GF-D8 (cell line): ENCODE measurements at places on chromosomes 11 and 22.

- DNase-seq: no peak
These were observed 17.5 kb downstream of the FGF3 start for GRCh38 chr11:69801513-69802335.

DNA sequence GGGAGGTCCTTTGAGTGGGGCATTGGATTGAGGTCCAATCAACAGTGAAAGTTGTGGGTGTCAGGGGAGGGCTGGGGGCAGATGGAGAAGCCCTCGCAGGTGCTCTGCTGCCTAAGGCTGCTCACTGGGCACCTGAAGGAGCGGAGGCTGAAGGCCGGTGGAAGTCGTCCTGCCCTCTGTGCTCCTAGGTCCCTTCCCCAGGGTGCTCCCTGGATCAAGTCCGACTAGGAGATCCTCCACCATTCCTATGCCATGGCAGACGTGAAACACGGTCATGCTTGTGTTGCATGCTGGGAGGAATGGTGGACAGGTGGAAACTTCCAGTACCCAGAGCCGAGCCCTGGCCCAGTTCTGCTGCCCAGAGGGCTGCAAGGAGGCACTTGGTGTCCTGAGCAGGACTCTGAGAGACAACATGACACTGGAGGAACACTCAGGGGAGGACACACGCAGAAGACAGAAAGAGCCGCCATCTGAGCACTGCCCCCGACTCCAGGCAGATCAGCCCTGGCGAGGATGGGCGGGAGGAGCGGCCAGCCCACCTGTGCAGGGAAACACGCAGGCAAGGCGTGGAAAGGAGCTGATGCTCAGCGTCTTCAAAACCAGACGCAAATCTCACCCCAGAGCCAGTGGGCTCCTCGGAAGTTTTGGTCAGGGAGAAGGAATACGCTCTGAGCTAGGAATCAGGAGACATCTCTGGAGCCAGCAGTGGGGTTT lies 786.8 kb downstream of the BRD1 start:
- DNase-seq: no peak

DNA sequence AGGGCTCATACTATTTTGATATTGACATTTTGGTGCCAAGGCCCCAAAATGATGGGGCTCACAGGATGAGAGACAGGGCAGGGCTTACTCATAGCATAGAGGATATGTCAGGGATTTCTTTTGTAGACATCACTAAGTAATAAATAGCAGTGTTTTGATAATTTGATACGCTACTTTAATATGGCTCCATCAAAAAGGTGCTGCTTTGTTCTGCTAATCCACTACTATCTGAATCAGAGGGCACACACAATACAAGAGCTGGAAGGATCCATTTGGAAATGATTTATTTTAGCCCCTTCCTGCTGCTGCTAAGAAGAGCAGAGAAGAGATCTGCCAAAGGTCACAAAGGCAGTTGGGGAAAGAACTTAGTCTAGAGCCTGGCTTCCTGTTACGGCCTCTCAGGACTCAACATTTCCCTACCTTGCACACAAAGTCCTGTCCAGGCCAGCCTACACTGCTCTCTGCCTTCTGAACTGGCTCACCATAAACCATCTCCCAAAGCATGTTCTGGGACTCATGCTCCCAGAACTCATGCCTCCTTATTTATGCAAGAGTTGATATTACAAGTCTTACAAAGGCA lies 261.3 kb upstream of the ARHGAP20 start:
- DNase-seq: no peak

- DNase-seq: no peak
These were observed 6.5 kb downstream of the OR52M1 start for GRCh38 chr11:4551346-4551979.

DNA sequence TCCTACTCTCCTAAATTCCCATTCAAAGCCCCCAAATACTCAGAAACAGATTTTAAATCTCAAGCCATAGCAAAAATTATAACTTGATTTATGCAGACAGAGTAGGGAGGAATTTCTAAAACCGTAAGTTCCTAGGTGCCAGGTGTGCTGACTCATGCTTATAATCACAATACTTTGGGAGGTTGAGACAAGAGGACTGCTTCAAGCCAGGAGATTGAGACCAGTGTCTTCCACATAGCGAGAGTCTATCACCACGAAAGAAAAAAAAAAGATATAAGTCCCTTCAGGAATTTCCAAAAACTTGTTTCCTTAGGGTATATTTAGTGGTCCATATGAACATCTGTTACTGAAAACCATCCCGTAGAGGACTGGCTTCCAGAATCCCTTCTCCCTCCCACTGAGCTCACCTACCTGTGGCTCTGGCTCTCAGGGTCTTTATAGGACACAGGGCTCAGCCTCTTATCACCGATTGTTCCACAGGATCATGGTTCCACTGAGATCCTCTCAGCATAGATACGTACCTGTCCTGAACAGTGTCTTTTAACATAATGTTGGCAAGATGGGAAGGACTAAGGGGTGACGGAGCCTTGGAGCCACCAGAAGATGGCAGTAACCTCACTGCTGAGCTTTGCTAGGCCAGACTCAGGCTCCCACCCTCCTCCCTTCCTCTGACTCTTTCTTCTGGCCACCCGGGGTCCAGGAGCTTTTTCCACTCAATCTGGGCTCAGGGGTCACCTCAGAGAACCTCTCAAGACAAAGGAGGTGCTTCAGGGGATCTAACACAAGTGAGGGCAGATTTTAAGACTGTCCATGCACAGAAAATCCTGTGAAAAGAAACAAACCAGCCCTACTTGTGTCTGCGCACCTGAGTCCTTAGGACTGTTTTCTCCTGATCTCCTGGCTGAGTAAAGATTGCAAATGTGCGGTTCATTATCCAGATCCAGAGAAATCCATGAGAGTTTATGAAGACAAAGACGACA lies 117.5 kb upstream of the TOP3B start:
- DNase-seq: no peak

DNA sequence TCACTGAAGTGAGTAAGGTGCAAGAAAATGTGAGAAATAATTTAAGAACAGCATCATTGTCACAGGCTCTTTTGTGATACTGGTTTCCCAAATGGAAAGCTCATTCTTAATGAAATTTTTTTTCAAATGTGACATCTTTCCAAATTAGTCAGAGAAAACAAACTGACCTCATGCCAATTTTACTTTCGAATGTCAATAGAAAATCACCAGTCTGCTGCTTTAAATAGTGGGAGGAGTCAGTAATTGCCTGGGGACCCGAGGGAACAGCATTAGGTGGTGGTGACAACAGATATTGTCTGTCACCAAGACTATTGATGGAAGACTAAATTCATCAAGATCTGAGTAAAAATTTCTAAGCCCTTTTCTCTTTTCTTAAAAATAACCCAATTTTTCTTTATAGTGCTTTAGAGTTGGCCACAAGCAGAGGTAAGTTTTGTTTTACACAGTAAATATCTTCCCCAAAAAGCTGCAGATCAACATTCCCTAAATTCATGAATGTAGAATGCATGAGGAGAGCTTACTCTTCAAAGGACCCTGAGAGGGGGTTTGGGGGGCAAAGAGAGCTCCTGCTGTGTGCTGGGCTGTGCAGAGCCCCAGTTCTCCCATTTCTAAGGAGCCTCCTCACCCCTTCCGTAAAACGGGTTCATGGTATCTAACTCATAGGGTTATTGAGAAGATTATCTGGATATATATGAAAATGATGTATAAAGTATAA lies 95.1 kb downstream of the PIWIL4 start:
- no peak for DNase-seq

DNA sequence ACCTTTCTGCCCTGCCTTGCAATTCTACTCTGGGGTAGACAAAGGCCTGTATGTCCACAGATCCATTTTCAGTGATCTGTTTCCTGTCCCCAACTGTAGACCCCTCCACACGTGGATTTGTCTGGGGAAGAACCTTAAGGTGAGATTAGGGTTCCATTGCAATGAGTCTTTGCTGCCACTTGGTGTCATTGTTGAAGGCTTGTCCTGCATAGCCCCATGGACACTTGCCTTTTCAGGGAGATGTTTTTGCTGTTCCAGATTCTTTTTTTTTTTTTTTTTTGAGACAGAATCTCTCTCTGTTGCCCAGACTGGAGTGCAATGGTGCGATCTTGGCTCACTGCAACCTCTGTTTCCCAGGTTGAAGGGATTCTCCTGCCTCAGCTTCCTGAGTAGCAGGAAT lies 21.8 kb downstream of the SERPING1 start:
- DNase-seq: no peak

- no peak for DNase-seq
These were observed 14.0 kb downstream of the TRIM44 start for GRCh38 chr11:35676611-35676965.

DNA sequence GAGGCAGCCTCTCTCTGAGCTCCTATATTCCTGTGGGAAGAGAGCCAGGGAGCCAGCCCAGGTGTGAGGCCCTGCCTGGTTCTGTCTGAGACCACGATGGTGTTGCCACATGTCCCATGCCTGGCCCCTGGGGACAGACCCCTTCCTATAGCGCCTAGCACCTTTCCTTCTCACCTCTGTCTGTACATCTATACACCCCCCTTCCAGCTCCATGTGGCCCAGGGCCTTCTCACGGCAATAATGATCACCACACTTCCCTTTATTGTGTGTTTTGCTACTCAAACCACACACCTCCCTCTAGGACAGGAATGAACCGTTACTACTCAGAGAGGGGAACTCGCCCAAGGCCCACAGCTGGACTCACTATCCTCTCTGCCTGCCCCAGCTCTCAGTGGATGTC lies 12.8 kb downstream of the CD82 start:
- peak; percentile 16 for DNase-seq

GRCh38 chr11:94664346-94664745 lies 97.2 kb downstream of the PIWIL4 start:
- no peak for DNase-seq

DNA sequence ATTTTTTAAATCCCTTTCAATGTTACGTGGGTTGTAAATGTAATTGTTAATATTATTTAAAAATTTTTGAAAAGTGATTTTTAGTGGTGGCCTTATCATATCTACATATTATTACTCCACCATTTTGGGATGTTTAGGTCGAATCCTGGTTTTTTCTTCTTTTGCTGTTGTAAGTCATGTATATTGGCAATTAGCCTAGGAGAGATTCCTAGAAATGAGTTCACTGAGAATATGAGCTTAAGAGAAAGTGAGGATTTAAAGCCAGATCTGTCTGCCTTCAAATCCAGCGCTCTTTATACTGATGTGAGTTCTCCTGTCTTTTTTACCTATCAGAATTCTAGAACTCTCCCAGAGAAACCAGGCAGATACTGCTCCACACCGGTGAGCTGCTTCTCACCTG lies 56.1 kb downstream of the PTPRJ start:
- no peak for DNase-seq

DNA sequence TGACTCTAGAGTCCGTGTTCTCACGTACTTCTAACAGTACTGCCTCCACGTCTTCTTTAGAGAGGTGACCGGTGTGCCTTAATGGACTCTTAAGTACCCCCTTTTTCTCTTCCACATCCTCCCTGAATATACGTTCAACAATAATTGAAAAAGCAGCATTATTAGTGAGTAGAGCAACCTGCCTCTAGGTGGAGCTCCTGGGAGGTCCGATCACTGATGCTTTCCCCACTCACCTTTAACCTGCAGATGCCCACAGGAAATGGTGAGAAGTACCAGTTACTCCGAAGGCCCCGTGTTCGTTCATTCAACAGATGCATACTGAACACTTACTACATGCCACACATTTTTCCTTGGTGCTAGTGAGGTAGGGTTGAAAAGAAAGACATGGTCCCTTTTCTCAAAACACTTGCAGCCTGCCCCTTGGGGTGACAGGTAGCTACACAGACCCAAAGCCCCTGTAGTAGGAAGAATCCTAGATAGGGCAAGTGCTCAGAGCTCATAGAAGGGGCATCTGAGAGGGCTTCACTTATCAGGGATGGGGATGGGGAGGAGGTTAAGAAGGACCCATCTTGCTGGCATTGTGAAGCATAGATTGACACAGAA lies 72.7 kb downstream of the FEZ1 start:
- DNase-seq: no peak

DNA sequence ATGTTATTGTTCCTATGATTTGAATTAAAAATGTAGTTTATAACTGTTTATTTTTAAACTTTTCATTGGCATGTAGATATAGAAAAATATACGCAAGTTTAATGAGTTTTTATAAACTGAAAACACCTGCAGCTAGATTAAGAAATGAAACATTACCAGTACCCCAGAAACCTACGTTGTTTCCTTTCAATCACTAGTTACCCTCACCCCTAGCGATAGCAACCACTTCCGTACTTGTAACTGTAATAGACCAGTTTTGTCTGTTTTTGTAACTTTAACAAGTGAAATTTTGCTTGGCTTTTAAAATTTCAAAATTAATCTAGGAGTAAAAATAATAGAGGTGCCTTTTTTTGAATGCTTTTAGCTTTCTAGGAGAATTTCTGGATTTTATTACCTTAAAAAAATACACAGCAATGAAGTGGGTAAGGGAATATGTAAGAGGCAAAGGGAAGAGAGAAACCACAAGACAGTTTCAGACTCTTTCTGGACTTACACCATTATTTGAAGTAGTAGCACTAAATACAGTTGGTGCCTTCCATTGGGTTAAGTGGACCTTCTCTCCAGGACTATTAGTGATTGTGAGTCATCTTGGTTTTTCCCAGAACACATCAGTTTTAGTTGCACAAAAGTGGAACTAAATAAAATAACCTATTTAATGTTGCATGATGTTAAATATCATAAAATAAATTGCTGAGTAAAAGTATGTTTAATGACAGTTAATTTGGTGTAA lies 18.7 kb upstream of the NAT10 start:
- no peak for DNase-seq

GRCh38 chr11:130726234-130727037 lies 189.8 kb downstream of the SNX19 start:
- DNase-seq: no peak

- no peak for DNase-seq
These were observed 59.6 kb downstream of the AASDHPPT start for GRCh38 chr11:106137061-106137460.

DNA sequence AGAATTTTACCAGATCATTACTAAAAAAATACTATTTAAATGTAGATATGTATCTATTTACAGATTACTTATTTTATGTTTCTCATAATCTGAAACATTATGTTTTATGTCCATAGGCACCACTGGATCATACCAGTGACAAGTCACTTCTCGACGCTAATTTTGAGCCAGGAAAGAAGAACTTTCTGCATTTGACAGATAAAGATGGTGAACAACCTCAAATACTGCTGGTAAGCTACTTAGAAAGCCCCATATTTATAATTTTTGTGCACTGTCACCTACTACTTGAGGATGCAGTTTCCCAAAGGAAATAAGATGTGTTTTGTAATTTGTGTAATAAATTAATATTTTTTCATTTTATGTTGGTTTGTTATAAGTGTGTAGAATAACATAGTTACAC lies 42.6 kb downstream of the USP47 start:
- no peak for DNase-seq

- no peak for DNase-seq
These were observed 38.5 kb downstream of the IGHMBP2 start for GRCh38 chr11:68942095-68942620.

GRCh38 chr22:44205516-44206329 lies 25.0 kb downstream of the PARVG start:
- no peak for DNase-seq

DNA sequence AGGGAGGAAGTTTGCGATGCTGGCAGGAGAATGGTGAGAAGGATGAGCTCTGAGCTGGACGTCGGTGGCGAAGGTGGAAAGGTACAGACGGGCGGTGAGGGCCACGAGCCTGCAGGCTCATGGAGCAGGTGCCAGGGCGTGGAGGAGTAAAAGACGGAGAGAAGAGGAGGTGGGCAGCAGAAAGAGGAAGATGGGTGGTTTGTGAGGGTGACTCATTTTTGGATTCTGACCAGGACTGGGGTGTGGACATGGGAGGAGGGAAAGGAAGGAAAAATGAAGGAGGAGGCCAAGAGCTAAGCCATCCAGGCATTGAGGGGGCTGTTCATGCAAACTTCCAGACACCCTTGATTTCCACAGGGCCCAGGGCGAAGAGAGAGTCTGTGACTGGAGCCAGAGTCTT lies 3.5 kb downstream of the ZDHHC24 start:
- no peak for DNase-seq
